GM23338 (cell line): ENCODE measurements at places on chromosomes 12 and 14. TPM values are rescaled to one million over a fixed set of nuclear protein-coding genes. Genes with fewer than 3 reads are reported as not detected.
A peak's percentile ranks its signal among the peaks of the same experiment; 100 is the strongest.

LRIG3 gene
- 7.5 and 10.9 TPM in 2 replicates for total RNA-seq

NKX2-8 gene
- total RNA-seq = 0.83 TPM in 1 of 2 replicates, not detected in the other

DERA gene
- 20.4 and 29.6 TPM in 2 replicates for total RNA-seq

- DNase-seq = no peak
- H3K27ac ChIP-seq = 0 out of 2 replicates have a peak overlapping the region, but pooled peaks have one; percentile 16
- H3K27me3 ChIP-seq = no peaks in the 10 kb centered on the region
These were observed 33.7 kb downstream of the RASSF8 start for GRCh38 chr12:25992026-25992782.

DNA sequence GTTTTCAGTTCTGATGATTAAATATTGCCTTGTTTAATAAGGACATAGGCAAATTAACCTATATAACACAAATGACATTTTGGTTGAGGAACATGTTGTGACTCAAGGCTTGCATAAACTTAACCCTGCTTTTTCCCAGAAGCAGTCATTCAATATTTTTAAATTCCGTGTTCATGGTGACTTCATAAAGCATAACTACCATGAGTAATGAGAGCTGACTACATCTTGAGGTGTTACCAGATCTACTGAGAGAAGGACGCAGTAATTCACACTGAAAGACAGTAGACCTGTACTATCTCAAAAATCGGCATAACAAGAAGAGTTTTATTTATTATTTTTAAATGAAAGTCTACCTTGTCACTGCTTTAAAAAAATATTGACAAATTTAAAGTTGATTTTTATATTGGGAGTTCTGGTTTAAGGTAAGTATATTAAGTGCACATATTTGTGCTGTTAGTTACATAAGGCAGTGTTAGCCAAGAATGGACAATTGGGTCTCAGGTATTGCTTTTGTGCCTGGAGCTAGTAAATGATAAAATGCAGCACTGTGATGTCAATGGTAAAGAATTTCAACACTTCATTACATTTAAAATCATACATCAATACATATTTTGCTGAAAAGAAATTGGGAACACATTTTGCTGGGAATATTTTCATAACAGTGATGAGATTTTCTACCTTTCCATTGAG, 1198.5 kb downstream of the FSCB start:
- DNase-seq = no peak
- no peak overlapping the region for H3K4me3 ChIP-seq
- H3K4me1 ChIP-seq = no peaks in the 10 kb centered on the region
- H3K36me3 ChIP-seq = no peaks in the 10 kb centered on the region

GRCh38 chr12:11823043-11823442, 173.6 kb downstream of the ETV6 start:
- H3K4me1 ChIP-seq = peaks cover 54% of the 10 kb centered on the region
- no peak for DNase-seq
- H3K27ac ChIP-seq = peak overlapping the region; percentile 91
- H3K4me3 ChIP-seq = no peak overlapping the region

GRCh38 chr12:104903648-104904423, 54.3 kb downstream of the SLC41A2 start:
- no peak overlapping the region for H3K27ac ChIP-seq
- H3K4me3 ChIP-seq = no peak overlapping the region
- no peaks in the 10 kb centered on the region for H3K4me1 ChIP-seq
- no peaks in the 10 kb centered on the region; the same call in 1 of the 2 replicates for H3K36me3 ChIP-seq

- H3K27ac ChIP-seq = no peak overlapping the region
- H3K4me1 ChIP-seq = no peaks in the 10 kb centered on the region
- no peak for DNase-seq
- no peaks in the 10 kb centered on the region for H3K36me3 ChIP-seq
These were observed 326.9 kb downstream of the TMEM121 start for GRCh38 chr14:105853089-105853906.

GRCh38 chr12:15446807-15447206, 124.5 kb downstream of the PTPRO start:
- H3K27ac ChIP-seq = no peak overlapping the region
- no peaks in the 10 kb centered on the region for H3K4me1 ChIP-seq
- H3K27me3 ChIP-seq = no peaks in the 10 kb centered on the region
